Hypothalamus (tissue), 51 donors: ENCODE measurements at places on chromosomes 3 and 15.

- peak; percentile 17 for DNase-seq
Measured at GRCh38 chr3:38489766-38490165, 6.4 kb upstream of the EXOG start.

- DNase-seq, result no peak
Measured at GRCh38 chr3:66989860-66990696, 8.0 kb upstream of the KBTBD8 start.

GRCh38 chr3:71978150-71978721 is 193.3 kb upstream of the PROK2 start:
- no peak for DNase-seq

DNA sequence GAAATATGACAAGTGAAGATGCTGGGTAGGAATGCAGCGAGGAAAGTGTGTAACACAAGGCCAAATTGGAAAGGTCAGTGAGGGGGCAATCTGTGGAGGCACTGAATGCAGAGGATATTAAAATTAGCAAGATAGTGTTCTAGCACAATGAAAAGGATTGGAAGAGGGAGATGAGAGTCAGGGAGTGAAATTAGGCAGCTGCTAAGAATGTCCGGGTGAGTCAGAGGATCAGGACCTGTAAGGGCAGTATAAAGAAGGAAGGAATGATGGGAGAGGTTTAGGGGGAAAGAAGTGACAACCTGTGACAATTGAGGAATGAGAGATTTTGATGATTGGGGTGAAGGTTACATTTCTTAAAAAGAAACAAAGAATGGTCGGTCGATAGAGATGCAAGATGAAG is 103.5 kb downstream of the UBE3A start:
- DNase-seq, result no peak

GRCh38 chr3:7709376-7710082 is 792.1 kb upstream of the LMCD1 start:
- DNase-seq, result no peak

GRCh38 chr3:129235344-129235917 is 14.0 kb upstream of the COPG1 start:
- DNase-seq, result no peak

DNA sequence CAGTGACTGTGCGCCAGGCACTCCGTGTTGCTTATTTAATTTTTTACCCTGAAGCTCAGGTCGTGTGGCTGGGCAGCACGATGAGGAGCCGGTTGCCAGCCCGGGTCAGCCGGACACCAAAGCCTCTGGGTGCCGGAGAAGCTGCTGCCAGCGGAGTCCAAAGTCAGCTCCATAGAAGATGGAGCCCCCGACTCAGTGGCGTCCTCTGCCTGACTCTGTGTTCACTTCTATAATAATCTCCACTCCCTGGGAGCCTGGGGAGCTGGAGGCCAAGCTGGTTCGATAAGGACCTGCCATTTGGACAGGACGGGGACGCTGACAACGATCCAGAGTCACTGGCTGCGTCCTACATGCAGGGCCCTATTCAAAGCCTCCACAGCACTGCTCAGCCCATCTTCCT is 78.6 kb downstream of the VGLL4 start:
- DNase-seq, result no peak

- no peak for DNase-seq
Measured at GRCh38 chr3:29385046-29385830, 104.4 kb downstream of the RBMS3 start.

DNA sequence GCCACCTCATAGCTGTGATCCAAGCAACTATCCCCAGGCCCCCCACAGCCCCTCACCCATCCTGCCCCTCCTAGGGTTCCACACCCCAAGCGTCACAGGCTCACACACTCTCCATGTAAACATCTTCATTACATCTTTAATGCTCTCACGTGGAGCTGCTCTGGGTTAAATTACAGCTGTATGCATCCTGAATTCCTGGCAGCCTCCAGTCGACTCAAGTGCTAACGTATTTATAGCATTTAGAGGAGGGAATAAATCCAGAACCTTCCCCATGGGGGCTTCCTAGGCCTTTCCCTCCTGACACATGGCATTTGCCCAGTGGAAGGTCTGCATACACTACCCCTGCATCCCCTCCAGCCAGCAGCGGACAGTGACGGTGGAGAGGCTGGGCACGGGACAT is 9.6 kb downstream of the C3orf18 start:
- DNase-seq, result no peak

GRCh38 chr3:101821503-101821902 is 27.8 kb upstream of the NFKBIZ start:
- DNase-seq, result no peak

- DNase-seq, result no peak
Measured at GRCh38 chr3:112735926-112736325, 95.0 kb upstream of the CCDC80 start.

- DNase-seq, result no peak
Measured at GRCh38 chr15:67180514-67181191, 73.8 kb downstream of the AAGAB start.

DNA sequence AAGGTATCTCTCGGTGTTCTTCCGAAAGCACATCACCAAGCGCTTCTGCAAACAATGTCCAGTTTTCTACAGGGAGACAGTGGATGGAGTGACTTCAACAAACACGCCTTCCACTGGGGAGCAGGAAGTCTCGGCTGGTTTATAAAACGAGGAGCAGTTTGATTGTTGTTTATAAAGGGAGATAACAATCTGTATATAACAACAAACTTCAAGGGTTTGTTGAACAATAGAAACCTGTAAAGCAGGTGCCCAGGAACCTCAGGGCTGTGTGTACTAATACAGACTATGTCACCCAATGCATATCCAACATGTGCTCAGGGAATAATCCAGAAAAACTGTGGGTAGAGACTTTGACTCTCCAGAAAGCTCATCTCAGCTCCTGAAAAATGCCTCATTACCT is 4.6 kb downstream of the CCR2 start:
- no peak for DNase-seq

DNA sequence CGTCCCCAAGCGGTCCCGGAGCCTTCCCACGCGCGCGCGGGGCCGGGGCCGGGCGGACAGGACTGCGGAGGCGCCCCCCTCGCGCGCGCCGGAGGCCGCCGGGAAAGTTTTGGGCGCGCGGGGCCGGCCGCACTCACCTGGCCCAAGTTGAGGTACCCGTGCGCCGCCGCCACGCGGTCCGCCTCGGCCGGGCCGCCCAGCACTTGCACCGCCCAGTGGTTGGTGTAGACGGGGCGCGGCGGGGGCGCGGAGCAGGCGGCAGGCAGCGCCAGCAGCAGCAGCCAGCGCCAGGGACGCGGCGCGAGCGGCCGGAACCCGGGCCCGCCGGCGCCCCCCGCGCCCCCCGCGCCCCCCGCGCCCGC is 289 bp downstream of the PCSK6 start:
- no peak for DNase-seq

DNA sequence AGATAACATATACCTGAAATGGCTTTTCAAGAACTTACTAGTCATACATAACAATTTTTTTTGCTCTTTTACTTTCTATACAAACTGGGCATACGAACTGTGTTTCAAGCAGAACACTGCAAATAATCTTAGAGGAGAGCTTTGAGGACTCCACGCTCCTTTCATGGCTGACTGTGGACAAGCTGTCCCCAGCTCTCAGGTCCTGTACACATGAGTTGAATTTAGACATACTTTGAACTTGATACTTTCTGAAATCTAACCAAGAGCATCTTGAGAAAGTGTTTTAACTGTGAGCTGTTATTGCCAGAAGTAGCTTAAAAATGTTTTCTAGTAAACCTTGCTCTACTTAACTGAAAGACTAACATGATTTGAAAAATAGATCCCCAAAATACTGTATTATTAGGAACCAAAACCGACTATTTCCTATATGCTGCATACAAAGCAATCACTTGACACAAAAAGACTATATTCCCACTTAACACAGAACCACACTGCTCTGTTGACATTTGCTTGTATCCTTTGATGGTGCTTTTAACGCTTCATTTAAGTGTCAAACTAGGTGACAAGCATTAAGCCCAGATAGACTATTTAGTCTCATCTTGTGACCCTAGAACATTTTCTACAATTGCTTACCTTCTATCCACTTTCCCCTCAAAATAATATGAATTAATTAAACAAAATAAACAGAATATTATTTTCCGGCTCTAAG is 755.8 kb downstream of the ROBO1 start:
- no peak for DNase-seq

GRCh38 chr15:89514596-89515406 is 18.4 kb upstream of the RHCG start:
- no peak for DNase-seq

DNA sequence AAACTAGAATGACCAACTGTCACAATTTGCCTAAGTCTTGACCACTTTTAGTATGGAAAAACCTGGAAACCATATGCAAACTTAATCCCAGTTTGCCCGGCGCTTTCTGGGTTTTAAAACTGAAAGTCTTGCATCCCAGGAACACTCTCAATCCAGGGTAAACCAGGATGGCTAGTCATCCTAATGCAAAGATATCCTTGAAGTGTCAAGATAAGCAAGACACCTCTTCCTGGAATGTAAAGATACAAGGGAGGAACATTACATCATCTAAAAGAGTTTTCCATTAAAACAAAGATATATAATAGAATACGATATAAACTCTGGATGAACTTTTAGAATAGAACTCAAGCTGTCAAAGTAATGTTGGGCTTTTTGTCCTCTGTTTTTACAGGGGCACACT is 188.5 kb downstream of the MAGI1 start:
- DNase-seq, result no peak

GRCh38 chr15:58274885-58275284 is 136.7 kb downstream of the AQP9 start:
- no peak for DNase-seq

GRCh38 chr3:28564211-28564610 is 215.6 kb upstream of the AZI2 start:
- DNase-seq, result no peak

- DNase-seq, result no peak
Measured at GRCh38 chr15:33226559-33227181, 32.2 kb upstream of the FMN1 start.

DNA sequence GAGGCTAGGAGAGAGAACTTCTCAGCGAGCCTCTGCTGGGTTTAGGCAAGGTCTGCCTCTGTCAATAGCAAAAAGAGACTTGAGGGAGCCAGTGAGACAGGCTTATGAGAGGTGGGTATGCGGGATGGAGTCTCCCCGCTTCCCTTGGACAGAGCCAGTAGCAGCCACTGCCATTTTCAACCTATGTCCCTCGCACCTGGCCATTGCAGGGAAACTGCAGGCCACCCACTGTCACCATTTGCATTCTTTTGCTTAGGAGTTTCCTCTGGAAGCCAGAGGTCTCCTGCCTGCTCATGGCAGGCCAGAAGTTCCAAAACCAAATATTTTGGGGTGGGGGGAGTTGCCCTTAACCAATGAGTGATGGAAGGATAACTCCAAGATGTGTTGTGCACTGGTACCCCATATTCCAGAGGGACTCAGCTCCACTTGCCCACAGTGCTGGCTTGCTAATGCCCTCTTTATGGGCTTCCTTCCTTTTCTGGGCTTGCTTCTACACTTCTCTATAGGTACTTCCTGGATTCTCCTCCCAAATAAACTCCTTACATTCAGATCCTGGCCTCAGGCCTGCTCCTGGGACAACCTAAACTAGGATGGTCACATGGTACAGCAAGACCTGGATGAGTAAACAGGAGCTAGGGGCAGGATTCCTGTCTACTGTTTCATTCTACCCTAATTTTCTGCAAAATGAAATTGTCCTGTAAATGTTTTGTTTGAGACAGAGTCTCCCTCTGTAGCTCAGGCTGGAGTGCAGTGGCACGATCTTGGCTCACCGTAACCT is 108.9 kb upstream of the PROK2 start:
- DNase-seq, result no peak

- DNase-seq, result no peak
Measured at GRCh38 chr3:101020351-101021015, 27.3 kb upstream of the ABI3BP start.

- no peak for DNase-seq
Measured at GRCh38 chr3:5726621-5727020, 539.1 kb downstream of the EDEM1 start.

DNA sequence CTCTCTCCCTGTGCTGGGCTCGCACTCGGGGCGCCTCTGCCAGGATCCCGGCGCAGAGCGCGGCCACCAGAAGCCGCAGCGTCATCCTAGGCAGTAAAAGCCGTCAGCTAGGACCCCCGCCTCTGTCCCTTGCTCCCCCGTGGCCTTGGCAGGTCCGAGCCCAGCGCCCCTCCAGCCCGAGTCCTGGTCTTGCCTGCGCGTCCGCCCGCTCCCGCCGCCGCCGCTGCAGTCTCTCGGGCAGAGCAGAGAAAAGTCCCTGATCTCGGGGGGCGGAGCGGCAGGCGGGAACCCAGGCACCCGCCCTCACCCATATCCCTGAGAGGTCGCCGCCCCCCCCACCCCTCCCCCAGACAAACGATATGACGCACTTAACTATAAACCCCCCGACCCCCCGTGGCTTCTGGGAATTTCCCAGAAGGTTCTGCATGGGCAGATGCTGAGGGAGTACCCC is at the start of gene COL7A1:
COL7A1 (minus strand) TSS at position 255 of the 451 bp plus-strand sequence; CDS start at position 85, 170 bp downstream.
- no peak for DNase-seq

- DNase-seq, result no peak
Measured at GRCh38 chr3:73804204-73804603, 179.5 kb upstream of the PDZRN3 start.

DNA sequence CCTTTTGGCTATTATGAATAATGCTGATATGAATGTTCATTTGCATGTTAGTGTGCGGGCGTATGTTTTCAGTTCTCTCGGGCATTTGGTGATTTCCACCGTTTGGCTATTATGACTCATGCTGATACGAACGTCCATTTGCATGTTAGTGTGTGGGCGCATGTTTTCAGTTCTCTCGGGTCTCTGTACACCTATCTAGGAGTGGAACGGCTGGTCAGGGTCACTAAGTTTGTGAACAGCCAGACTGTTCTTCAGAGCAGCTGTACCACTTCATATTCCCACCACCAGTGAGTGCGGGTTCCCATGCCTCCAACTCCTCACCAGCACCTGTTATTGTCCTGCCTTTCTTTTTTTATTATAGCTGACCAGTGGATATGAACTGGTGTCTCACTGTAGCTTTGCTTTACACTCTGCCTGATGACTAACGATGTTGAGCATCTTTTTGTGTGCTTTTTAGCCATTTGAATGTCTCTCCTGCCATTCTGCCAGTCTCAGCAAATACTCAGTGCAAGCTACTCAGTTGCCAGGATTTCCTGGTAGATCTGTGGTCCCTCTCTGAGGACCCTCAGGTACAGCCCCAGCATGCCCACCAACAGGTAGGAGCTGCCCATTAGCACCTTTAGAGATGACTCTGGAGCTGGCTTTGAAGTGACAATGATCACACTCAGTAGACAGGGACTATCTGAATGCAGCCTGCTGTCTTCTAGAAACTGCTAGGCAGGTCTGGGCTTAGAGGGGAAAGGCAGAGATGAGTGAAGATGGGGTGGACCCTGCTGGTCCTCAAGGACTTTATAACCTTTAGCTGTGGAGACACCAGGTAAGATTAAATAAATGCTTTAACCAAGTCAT is 141.1 kb downstream of the XXYLT1 start:
- no peak for DNase-seq

GRCh38 chr3:7270731-7271130 is 409.8 kb downstream of the GRM7 start:
- DNase-seq, result no peak

GRCh38 chr3:47503033-47503432 is 10.5 kb downstream of the ELP6 start:
- no peak for DNase-seq

GRCh38 chr3:13792512-13793371 is 87.1 kb downstream of the WNT7A start:
- no peak for DNase-seq
